Esophagus mucosa (tissue), 1 donor: ENCODE measurements at places on chromosomes 16 and 17. TPM values are rescaled to one million over a fixed set of nuclear protein-coding genes. Genes with fewer than 3 reads are reported as not detected.

DNA sequence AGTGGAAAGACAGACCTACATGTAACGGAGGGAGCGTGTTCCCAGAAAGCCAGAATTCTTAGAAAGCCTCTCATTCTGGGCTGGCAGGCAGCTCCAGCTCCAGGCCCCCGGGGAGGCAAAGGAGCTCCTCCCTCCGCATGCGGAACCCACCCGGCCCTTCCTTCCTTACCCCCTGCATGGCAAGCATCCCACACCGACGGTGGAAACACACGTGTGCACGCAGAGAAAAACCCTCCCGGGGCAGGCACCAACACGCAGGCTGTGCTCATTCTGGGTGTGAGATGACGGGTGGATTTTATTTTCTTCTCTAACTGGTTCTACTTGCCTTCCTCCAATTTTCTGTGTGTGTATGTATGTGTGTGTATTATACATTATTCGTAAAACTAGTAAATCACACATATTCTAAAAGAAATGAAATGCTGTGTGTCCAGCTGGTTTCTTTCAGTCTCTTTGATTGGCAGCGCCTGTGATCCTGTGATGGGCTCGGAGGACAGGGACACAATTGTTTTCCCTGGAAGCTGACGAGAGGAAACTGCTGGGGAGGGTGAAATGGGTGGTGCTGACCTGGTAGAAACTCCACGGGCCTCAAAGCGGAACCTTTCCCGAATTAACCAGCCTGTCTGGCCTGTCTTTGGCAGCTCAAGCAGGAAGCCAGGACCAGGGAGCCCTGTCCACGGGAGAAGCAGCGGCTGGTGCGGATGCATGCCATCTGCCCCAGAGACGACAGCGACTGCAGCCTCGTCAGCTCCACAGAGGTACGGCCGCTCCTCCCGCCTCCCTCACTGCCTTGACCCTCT is 22.2 kb downstream of the CARD14 start:
- ATAC-seq, result peak; percentile 77

DNA sequence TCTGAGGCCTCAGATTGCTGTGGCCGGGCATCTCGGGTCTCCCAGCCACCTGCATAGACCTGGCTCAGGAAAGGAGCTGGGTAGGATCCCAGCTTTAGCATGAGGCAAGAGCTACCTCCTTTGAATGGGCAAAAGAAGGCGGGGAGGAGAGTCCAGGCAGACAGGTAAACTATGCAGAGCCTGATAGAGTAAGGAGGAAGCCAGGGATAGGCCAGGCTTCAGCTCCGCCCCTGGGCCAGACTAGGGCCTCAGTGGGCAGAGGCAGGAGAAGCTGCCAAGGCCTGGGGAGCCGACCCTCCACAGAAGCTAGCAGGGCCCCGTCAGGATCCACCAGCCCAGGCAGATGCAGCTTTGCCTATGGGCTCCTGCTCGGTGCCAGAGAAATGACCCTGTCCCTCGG is 22.6 kb upstream of the UBE2G1 start:
- ATAC-seq, result peak; percentile 60

DNA sequence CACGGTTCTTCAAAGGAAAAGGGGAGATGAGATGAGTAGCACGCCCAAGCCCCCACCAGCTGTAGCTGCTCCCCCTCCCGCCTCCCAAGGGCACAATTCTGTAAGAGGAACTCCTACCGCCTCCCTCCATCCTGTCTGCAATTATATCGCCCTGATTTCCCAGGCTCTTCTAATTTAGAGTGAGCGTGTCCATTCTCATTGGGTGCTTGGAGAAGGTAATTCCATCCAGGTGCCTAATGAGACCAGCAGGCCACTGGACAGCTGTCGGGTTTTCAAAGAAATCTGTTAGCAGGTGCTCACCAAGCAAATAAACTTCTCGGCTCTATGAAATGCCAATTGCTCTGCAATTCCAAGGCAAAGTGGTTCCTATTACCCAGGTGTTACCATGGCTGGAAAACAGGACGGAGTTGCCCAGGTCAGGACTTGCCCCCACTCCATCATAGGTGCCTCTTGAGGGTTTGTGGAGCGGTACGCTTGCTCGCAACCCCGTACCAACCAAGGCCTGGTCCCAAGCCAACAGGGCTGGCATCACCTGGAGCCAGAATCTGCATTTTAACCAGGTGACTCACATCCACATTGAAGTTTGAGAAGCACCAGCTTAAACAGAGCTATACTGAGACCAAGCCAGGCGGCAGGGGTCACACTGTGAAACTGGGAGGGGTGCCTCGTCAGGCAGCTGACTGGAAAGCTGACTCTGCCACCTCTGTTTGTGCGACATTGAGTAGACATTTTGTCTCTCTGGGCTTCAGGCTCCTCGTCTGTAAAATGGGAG is 16.5 kb upstream of the MEAK7 start:
- ATAC-seq, result peak; percentile 24

- no peak for ATAC-seq
These were observed 12.9 kb downstream of the GJD3 start for GRCh38 chr17:40351359-40352236.

DNA sequence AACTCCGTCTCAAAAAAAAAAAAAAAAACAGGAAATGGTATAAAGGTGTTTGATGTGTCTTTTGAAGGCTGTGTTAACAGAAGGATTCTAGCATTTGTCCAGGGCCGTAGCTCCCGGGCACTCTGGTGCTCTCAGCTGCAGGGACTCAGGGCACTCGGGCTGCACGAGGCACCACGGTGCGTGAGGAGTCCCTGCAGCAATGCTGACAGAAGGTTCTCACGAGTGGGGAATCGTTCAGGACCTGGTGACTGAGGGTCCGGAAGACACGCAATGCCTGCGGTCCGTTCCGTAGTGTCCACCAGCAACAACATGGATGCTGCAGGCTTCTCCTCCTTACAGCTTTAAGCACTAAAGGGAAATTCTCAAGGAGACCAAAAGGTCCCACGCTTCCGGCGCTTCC is 12.6 kb upstream of the FAAP100 start:
- ATAC-seq, result no peak

Gene MLLT6
- total RNA-seq, result 40.2 TPM

Gene ABCA8
- total RNA-seq, result 0.72 TPM
